ENCODE measurements at places on chromosomes 7 and 10. TPM values are rescaled to one million over a fixed set of nuclear protein-coding genes. Genes with fewer than 3 reads are reported as not detected.

Gene PNLIPRP3
- not detected for total RNA-seq

Gene CCDC172
- total RNA-seq = not detected

Gene EXOSC1
- total RNA-seq = 39.1 TPM

Gene RASA4B
- 19.4 TPM for total RNA-seq

Gene SLC39A12
- total RNA-seq = 2.5 TPM

Gene FAM53B
- 41.3 TPM for total RNA-seq

Gene STAMBPL1
- total RNA-seq = 15.0 TPM

Gene NUP205
- 68.2 TPM for total RNA-seq

Gene PAX2
- not detected for total RNA-seq

Gene PSPH
- total RNA-seq = 16.0 TPM

Gene FBXL13
- total RNA-seq = 5.6 TPM

Gene LIPN
- not detected for total RNA-seq

Gene THSD7A
- total RNA-seq = 41.6 TPM

Gene C10orf62
- total RNA-seq = not detected

Gene CPA2
- not detected for total RNA-seq

Gene LAMB1
- total RNA-seq = 55.7 TPM

Gene SFTPA1
- not detected for total RNA-seq

Gene SPDYE11
- not detected for total RNA-seq

Gene MYL10
- not detected for total RNA-seq

Gene CALHM1
- not detected for total RNA-seq

Gene STMP1
- total RNA-seq = 44.4 TPM

Gene LRIT1
- total RNA-seq = not detected

Gene FGFR2
- 77.9 TPM for total RNA-seq

Gene LIPJ
- total RNA-seq = 3.8 TPM

Gene PRKG1
- 27.2 TPM for total RNA-seq

Gene CRTAC1
- 5.0 TPM for total RNA-seq

Gene BAIAP2L1
- total RNA-seq = not detected

Gene TMEM140
- total RNA-seq = not detected

Gene SPRN
- 13.1 TPM for total RNA-seq

Gene SORCS3
- 23.5 TPM for total RNA-seq

Gene DNAH11
- total RNA-seq = 3.8 TPM

Gene NKX2-3
- total RNA-seq = not detected

Gene UCMA
- total RNA-seq = not detected

Gene ZNF503
- 1.9 TPM for total RNA-seq
